ENCODE measurements at places on chromosomes 7 and 10. TPM values are rescaled to one million over a fixed set of nuclear protein-coding genes. Genes with fewer than 3 reads are reported as not detected.
A peak's percentile ranks its signal among the peaks of the same experiment; 100 is the strongest.

GRCh38 chr10:15822131-15822530 is 38.2 kb downstream of the MINDY3 start:
- DNase-seq = no peak
- H3K4me1 ChIP-seq = no peaks in the 10 kb centered on the region
- no peaks in the 10 kb centered on the region for H3K36me3 ChIP-seq
- no peak overlapping the region for H3K27ac ChIP-seq
- H3K27me3 ChIP-seq = no peaks in the 10 kb centered on the region

- no peaks in the 10 kb centered on the region for H3K36me3 ChIP-seq
- no peak overlapping the region for H3K27ac ChIP-seq
- peak; percentile 20 for DNase-seq
- H3K27me3 ChIP-seq = no peaks in the 10 kb centered on the region
Observed at GRCh38 chr10:93293999-93294398, 188.1 kb downstream of the MYOF start.

DNA sequence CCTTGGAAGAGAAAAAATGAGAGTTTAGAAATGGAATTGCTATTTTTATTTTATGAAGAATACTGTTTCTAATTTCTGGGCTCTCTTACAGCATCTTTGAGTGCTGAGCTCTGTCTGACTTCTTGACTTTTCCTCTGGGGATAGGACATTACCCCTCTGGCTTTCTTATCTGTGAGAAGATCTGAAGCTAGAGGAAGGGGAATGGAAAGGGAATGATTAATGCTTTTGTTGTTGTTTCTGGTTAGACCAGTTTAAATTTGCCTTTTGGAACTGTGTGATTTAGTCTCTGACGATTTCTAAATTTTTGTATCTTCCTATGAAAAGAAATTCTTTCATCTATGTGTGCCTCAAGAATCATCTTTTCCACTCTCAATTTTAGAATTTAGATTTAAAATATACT is 811.4 kb downstream of the REEP3 start:
- H3K27ac ChIP-seq = no peak overlapping the region
- DNase-seq = no peak
- no peaks in the 10 kb centered on the region for H3K4me1 ChIP-seq
- H3K36me3 ChIP-seq = no peaks in the 10 kb centered on the region
- H3K4me3 ChIP-seq = no peak overlapping the region
- H3K27me3 ChIP-seq = no peaks in the 10 kb centered on the region

DNA sequence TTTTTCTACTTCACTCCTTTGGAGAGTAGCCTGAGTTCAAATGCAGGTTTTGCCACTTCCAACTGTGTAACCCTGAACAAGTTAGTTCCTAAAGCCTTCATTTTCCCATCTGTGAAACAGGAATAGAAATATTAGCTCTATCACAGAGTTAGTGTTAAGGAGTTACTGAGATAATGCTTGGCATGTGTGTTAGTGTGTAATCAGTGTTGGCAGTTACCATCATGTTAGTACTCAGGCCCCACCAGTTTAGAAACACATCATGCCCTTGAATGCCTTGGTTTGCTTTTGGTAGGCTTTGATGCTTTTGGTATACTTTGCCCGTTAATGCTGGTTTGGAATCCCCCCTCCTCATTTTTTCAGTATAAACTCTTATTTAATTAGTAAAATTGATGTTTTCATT is 119.7 kb downstream of the WNT2 start:
- H3K27ac ChIP-seq = no peak overlapping the region
- no peaks in the 10 kb centered on the region for H3K27me3 ChIP-seq
- no peak overlapping the region for H3K4me3 ChIP-seq
- no peaks in the 10 kb centered on the region for H3K36me3 ChIP-seq
- no peak for DNase-seq

The ZRANB1 gene
- 41.5 TPM for total RNA-seq

All from adrenal gland (tissue), 19 donors.